Calu3 (cell line): ENCODE measurements at places on chromosomes 7 and 10. TPM values are rescaled to one million over a fixed set of nuclear protein-coding genes. Genes with fewer than 3 reads are reported as not detected.

GRCh38 chr10:22697101-22697500 is 17.3 kb downstream of the PIP4K2A start:
- no peaks in the 10 kb centered on the region for H3K36me3 ChIP-seq
- H3K4me1 ChIP-seq: peaks cover 39% of the 10 kb centered on the region
- H3K4me3 ChIP-seq: no peak overlapping the region

DNA sequence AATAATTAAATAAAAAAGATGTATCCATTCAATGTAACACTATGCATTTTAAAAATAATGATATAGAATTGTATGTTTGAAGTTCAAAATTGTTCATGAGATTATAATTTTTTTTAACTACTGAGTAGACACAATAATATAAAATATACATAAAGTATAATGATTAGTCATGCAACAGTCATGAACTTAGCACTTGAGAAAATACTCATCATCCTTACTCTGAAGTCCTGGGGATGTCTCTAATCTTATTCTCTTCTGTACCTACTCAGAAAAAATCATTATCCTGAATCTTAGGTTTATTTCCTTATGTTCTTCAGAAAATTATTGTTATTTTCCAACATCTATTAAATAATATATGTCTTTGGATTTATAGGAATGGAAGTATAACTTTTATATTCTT is 26.4 kb upstream of the IKZF1 start:
- no peaks in the 10 kb centered on the region for H3K4me1 ChIP-seq
- H3K36me3 ChIP-seq: no peaks in the 10 kb centered on the region
- no peak for DNase-seq
- H3K27ac ChIP-seq: no peak overlapping the region
- H3K4me3 ChIP-seq: no peak overlapping the region
- H3K27me3 ChIP-seq: peaks cover 86% of the 10 kb centered on the region

GRCh38 chr10:69568472-69569395 is 4.5 kb downstream of the NEUROG3 start:
- no peak for DNase-seq
- H3K4me1 ChIP-seq: peaks cover 8% of the 10 kb centered on the region
- H3K27me3 ChIP-seq: peaks cover 93% of the 10 kb centered on the region
- no peaks in the 10 kb centered on the region for H3K36me3 ChIP-seq

DNA sequence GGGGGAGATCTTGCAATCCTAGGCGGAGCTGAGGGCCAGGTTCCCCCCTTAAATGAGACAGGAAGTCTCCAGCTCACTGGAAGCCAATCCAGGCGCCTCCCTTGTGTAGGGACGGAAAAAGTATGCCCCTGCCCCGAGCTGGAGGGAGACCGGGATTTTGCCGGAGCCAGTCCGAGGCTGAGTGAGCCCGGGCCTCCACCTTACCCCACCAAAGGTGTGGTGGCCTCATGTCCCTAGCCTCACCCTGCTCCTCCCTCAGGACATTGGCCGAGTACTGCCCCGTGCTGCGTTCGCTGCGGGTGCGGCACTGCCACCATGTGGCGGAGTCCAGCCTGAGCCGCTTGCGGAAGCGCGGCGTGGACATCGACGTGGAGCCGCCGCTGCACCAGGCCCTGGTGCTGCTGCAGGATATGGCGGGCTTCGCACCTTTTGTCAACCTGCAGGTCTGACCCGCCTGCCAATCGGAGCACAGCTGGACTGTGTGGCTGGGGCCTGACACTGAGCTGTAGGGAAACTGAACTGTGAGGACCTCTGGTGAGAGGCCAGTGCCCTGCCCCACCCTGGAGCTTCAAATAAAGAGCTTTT is 2.0 kb downstream of the FBXL15 start:
- peaks cover 16% of the 10 kb centered on the region for H3K4me1 ChIP-seq
- peak overlapping the region; percentile 92 for H3K4me3 ChIP-seq
- DNase-seq: peak; percentile 84
- H3K27me3 ChIP-seq: peaks cover 13% of the 10 kb centered on the region

The ASZ1 gene
- total RNA-seq: not detected in 2 replicates

DNA sequence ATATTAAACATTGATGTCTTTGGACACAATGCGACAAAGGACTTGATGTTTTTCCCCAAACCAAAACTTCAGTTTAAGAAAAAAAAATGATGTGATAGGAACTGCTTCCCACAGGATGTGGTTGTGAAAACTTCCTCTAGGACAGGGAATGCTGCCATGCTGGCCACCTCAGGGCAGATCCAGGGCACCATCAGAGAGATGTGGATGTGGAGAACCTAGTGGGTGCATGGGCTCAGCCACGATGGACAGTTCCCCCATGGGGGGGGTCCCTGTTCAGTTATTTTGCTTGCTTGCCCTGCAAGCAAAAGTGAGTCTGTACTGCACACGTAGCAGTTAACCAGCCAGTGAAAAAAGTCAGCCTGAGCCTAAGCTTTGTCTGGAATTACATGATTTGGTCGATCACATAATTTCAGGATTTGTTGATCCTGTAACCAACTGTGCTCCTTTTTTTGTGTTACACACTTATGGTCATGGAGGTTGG is 36.3 kb downstream of the LAMB4 start:
- no peak overlapping the region for H3K4me3 ChIP-seq
- no peaks in the 10 kb centered on the region for H3K27me3 ChIP-seq
- H3K27ac ChIP-seq: no peak overlapping the region

DNA sequence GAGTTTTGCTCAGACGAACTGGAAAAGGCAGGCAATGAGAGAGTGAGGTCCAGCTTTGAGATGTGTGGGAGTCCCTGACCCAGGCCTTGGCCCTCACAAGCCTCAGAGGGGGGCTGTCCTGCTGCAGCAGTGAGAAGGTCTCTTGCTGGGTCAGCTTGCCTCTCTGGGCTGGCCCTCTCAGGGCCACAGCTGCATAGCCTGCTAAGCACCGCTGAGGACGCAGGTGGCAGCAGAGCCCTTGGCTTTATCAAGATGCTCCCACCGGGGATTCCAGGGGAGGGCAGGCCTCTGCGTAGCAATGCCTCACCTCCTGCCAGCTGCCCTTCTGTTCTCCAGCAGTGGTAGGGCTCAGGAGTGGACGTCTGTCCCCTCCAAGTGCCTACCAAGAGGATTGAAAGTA is 128.7 kb downstream of the COBL start:
- H3K27ac ChIP-seq: no peak overlapping the region
- DNase-seq: no peak
- H3K36me3 ChIP-seq: peaks cover 5% of the 10 kb centered on the region
- no peaks in the 10 kb centered on the region for H3K4me1 ChIP-seq
- H3K27me3 ChIP-seq: no peaks in the 10 kb centered on the region

DNA sequence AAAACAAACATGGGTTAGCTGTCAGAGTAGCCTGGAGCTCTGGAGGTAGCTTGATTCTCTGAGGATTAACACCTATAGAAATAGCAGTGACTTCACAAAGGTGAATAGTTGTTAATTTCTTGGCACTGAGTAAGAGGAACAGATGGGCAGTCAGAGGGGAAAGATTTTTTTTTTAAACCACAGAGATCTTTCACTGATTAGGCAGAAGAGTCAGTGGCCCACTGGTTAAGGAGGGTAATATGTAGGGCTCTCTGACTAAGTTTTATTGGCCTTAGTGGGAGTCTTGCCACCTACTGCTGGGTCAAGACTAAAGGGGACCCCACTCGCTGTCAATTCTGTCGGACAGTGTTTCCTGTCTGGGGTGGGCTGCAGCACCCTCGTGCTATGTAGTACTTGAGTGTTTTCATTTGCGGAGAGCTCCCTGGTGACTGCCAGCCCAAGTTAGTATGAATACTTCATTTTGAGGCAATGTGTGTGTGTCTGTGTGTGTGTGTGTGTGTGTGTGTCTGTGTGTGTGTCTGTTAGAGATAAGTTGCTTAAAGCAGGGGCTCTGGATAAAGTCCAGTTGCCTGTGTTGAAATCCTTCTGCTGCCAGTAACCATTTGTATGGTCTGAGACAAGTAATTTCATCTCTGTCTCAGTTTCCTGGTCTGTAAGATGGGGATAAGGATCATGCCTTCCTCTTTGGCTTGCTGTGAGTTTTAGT is 145.2 kb downstream of the ARID5B start:
- H3K36me3 ChIP-seq: peaks cover 5% of the 10 kb centered on the region
- peaks cover 84% of the 10 kb centered on the region for H3K4me1 ChIP-seq
- H3K27ac ChIP-seq: peak overlapping the region; percentile 7
- no peak for DNase-seq
- no peak overlapping the region for H3K4me3 ChIP-seq

- peak; percentile 63 for DNase-seq
- H3K4me3 ChIP-seq: peak overlapping the region; percentile 92
- peak overlapping the region; percentile 98 for H3K27ac ChIP-seq
- peaks cover 100% of the 10 kb centered on the region for H3K36me3 ChIP-seq
- no peaks in the 10 kb centered on the region for H3K27me3 ChIP-seq
Measured at GRCh38 chr7:5525271-5526099, 101.9 kb upstream of the TNRC18 start.

The CYP26C1 gene
- 0.39 and 0.45 TPM in 2 replicates for total RNA-seq

GRCh38 chr10:83603708-83604107 is 535.6 kb upstream of the GHITM start:
- no peak overlapping the region for H3K27ac ChIP-seq
- no peaks in the 10 kb centered on the region for H3K4me1 ChIP-seq
- DNase-seq: no peak
- no peaks in the 10 kb centered on the region for H3K36me3 ChIP-seq
- no peak overlapping the region for H3K4me3 ChIP-seq
- H3K27me3 ChIP-seq: no peaks in the 10 kb centered on the region

DNA sequence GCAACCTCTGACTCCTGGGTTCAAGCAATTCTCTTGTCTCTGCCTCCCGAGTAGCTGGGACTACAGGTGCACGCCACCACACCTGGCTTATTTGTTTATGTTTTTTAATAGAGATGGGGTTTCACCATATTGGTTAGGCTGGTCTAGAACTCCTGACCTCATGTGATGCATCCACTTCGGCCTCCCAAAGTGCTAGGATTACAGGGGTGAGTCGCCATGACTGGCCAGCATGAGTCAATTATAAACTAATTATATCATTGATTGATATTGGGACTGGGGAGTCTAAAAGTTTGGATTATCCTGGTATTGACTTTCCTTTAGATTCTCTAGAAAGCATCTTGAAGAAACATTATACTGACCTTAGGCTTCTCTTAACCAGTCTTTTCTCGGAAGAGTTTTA is 73.9 kb upstream of the CCNY start:
- DNase-seq: no peak
- no peak overlapping the region for H3K27ac ChIP-seq
- H3K4me3 ChIP-seq: no peak overlapping the region
- peaks cover 5% of the 10 kb centered on the region for H3K4me1 ChIP-seq
- H3K27me3 ChIP-seq: no peaks in the 10 kb centered on the region
- no peaks in the 10 kb centered on the region for H3K36me3 ChIP-seq

DNA sequence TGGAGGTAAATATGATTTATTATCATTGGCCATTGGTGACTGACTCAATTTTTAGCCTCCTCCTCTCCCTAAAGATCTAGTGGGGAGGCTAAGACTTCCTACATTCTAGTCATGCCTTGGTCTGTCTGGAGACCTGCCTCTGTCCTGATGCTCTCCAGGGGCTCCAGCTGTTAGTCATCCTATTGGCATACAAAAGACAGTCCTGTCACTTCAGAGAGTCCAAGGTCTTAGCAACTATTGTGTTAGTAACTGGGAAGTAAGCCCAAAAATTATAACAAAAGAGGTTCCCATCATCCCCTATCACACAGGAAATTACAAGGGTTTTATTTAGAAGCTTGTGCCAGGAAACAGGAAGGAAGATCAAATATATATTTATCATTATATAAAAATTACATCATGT is 400.6 kb upstream of the VSTM2A start:
- no peak overlapping the region for H3K4me3 ChIP-seq
- H3K4me1 ChIP-seq: no peaks in the 10 kb centered on the region
- no peaks in the 10 kb centered on the region for H3K27me3 ChIP-seq
- H3K27ac ChIP-seq: no peak overlapping the region
- DNase-seq: no peak
- H3K36me3 ChIP-seq: no peaks in the 10 kb centered on the region

GRCh38 chr7:40429826-40430225 is 295.0 kb downstream of the SUGCT start:
- H3K4me3 ChIP-seq: no peak overlapping the region
- H3K27ac ChIP-seq: no peak overlapping the region
- no peaks in the 10 kb centered on the region for H3K27me3 ChIP-seq
- no peaks in the 10 kb centered on the region for H3K4me1 ChIP-seq

The AKR1E2 gene
- 1.1 and 2.8 TPM in 2 replicates for total RNA-seq

The NPC1L1 gene
- total RNA-seq: 45.0 and 46.0 TPM in 2 replicates
